ENCODE measurements at places on chromosomes 3 and 15.

- no peak for DNase-seq
Observed at GRCh38 chr15:25504307-25504706, 65.5 kb upstream of the UBE3A start.

GRCh38 chr3:134690226-134690625 is 39.4 kb upstream of the KY start:
- no peak for DNase-seq

- no peak for DNase-seq
Observed at GRCh38 chr3:135023996-135024658, 229.1 kb downstream of the EPHB1 start.

DNA sequence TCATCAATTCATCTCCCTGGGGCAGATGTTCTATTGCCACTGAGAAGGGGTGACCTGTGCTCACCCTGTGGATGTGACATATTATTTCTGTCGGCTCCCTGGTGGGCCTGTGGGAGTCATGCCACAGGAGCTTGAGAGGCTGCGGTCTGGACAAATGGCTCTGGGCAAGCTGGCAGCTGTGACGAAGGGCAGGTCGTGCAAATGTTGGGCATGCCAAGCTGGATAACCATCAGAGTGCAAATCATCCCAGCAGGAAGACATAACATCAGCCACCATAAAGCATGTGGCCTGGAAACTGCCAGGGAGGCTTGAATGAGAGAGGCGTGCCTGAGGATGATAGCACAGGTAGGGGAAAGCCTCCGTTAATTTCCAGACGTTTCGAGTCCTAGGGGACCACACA is 45.3 kb upstream of the FAM3D start:
- no peak for DNase-seq

GRCh38 chr3:44019736-44020135 is 221.9 kb upstream of the TOPAZ1 start:
- no peak for DNase-seq

DNA sequence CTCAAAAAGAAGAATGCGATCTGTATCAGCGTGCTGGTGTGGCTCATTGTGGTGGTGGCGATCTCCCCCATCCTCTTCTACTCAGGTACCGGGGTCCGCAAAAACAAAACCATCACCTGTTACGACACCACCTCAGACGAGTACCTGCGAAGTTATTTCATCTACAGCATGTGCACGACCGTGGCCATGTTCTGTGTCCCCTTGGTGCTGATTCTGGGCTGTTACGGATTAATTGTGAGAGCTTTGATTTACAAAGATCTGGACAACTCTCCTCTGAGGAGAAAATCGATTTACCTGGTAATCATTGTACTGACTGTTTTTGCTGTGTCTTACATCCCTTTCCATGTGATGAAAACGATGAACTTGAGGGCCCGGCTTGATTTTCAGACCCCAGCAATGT is 1.3 kb downstream of the P2RY1 start:
- DNase-seq = no peak

DNA sequence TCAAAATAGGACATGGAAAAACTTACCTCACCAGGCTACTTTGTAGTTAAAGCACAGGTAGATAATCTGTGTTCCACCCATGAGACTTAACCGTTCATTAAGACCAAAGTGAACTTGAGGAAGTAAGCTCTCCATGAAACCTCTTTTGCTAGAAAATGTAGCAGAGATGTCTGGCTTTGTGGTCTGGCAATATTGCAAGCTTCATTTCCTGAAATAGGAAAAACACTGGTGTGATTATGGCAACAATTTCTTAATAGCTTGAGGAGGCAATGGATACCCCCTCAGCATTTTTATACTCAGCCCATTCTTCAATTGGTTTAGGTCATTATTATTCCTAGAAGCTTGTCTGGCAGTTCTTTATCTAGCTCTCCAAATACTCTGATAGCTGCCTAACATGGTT is 957.3 kb downstream of the IGSF11 start:
- no peak for DNase-seq

GRCh38 chr3:27943106-27943505 is 221.0 kb upstream of the EOMES start:
- DNase-seq = no peak

DNA sequence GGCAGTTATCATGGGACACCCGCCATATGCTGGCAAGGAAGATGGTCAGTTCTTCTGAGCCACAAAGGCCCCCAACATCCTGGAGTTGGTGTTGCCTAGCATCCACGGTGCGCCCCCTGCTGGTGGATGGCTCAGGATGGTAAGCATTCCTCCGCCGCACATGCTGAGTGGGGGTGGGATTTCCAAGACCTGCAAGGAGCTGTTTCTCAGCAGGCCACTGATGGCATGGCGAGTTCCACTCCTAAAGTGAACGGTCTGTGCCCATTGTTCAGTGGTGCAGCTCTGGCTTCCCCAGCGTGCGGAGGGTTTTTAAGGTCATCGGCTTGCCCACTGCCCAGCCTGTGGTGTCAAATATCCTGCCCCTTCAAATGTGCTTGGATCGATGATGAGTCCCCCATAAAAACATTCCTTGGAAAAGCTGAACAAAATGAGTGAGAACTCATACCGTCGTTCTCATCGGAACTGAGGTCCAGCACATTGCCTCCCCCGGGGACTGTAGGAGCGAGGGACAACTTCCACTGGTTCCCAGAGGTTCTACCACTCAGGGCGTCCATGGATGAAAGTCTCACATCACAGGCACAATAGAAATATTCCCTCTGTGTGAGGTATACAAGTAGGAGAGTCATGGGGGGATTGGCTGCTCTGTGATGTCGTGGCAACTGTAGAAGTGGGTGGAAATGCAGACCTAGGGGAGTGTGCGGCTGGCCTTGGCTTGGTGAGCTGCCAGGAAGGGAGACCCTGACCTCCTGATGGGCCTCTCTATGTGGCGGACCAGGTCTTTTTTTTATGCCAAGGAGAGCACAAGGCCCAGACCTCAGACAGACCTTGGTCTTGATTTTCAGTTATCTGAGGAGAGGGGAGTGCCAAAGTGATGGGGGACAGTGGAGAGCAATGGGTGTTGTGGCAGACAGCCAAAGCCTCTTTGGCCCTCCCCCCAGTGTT is 102.0 kb downstream of the SNRPN start:
- DNase-seq = no peak

DNA sequence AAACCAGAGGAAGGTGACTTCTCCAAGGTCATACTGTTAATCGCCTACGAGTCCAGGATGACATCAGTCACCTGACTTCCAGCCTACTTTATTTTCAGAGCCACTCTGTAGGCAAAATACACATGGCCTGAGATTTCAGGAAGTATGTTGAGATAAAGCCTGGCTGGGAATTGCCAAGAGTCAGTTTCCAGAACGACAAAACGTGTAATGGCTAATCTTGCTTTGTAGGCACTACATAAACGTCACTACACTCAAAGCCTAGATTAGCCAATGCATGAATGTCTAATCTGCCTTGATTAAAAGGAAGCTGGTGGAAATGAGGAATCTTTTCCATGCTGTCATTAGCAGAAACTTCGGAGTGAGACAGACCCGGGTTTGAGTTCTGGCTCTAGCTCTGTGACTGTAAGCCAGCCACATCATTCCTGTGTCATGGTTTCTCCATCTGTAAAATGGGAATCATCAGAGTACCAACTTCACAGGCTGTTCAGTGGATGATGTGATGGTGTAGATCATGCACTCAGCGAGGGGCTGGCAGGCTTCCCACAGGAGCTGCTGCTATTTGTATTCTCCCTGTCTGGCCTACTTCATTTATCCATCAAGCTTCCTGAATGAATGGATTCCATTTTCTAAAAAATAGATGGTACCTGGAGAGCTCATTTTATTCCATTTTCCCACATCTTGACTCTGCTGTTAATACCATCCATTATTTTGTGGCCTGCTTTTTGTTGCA is 241.9 kb downstream of the XXYLT1 start:
- no peak for DNase-seq

DNA sequence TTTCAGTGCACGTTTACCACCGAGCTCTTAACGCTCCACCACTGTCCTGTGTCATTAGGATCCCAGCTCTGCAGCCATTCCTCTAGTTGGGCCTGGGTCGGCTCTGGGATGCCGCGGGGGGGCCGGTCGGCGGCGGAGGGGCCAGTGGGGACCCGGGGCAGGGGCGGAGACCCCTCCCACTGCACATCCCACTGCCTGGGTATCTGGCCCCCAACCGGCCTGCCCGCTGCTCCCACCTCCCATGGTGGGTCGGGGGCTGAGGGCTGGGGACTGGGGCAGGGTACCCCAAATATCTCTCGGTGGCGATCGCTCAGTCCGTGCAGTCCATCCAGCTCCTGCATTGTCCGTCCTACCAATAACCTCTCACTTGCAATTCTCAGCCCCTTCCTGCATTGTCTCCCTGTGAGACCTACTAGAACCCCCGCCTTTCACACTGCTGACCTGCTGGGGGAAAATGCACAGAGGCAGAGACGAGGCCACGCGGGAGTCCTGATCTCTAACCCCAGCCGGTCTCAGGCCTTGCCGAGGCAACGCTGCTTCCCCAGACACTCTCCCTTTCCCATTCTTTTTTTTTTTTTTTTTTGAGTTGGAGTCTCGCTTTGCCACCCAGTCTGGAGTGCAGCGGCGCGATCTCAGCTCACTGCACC is 24.0 kb upstream of the MUC20 start:
- DNase-seq = no peak

GRCh38 chr3:15755181-15755580 is 42.6 kb downstream of the ANKRD28 start:
- DNase-seq = no peak

GRCh38 chr3:15426579-15427118 is 695 bp downstream of the METTL6 start:
- no peak for DNase-seq

GRCh38 chr3:46987743-46988401 is 8.4 kb downstream of the NBEAL2 start:
- no peak for DNase-seq

DNA sequence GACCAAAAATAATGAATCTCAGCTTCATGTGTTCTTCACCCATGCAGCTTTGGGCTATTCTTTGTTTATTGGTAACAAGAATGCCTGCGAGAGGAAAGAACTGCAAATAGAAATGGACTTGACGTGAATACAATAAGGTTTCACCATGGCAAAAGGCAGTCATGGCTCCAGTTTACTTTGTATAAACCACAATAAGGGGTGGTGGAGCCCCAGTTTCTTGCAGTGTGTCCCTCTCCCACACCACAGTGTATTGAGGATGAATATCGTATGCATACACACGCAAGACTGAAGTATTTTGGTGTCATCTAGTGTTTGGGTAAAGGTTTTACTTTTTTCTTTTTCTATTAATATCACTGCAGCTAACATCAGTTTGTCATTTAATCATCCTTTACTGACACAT is 159.7 kb upstream of the CNTN4 start:
- no peak for DNase-seq

DNA sequence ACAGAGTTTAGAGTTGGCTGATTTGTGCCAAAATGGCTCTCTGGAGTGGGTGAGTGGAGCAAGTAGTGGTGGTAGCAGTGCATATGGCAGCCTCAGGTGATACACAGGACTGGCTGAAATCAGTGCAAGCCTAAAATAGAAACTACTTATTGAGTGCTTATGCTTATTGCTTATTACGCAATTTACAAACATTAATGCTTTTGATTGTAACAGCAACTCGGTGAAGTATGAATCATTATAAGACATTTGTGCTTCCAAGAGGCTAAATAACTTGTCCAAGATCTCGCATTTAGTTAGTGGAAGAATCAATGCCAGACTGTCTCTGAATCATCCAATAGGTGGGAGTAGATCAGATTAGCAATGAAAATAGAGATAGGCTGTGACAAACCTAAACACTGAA is 353.8 kb downstream of the NAALADL2 start:
- no peak for DNase-seq

- DNase-seq = no peak
Observed at GRCh38 chr3:156291272-156292123, 171.1 kb downstream of the KCNAB1 start.

DNA sequence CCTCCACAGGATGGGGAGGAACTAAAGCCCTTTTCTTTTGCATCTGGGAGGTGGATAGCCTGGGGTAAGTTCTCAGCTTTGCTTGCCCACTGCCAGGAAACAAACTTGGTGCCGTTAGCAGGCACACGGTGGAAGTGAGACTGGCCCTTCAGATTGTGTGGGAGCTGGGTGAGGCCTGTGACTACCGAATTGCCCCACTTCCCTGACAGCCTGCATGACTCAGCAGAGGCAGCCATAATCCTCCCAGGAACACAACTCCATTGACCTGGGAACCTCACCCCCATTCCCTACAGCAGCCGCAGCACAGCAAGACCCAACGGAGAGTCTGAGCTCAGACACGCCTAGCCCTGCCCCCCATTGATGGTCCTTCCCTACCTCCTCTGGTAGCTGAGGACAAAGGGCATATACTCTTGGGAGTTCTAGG is 282.6 kb downstream of the KLF13 start:
- DNase-seq = no peak

- DNase-seq = no peak
Observed at GRCh38 chr3:52026041-52026440, 30.3 kb downstream of the DUSP7 start.

- DNase-seq = no peak
Observed at GRCh38 chr15:33153548-33153947, 41.0 kb downstream of the FMN1 start.

All from HFF-Myc (cell line).